Liver (tissue), 10 donors: ENCODE measurements at places on chromosomes 7 and 10.

GRCh38 chr10:21532694-21533466 is 1.2 kb upstream of the MLLT10 start:
- peaks cover 6% of the 10 kb centered on the region for H3K36me3 ChIP-seq
- peak overlapping the region; percentile 99 for H3K27ac ChIP-seq
- H3K4me3 ChIP-seq, result peak overlapping the region; percentile 83
- no peak for DNase-seq

- H3K36me3 ChIP-seq, result no peaks in the 10 kb centered on the region
- no peak overlapping the region for H3K27ac ChIP-seq
- H3K27me3 ChIP-seq, result no peaks in the 10 kb centered on the region
- H3K4me3 ChIP-seq, result no peak overlapping the region
- no peaks in the 10 kb centered on the region for H3K4me1 ChIP-seq
Measured at GRCh38 chr10:23358357-23358756, 13.8 kb upstream of the C10orf67 start.

GRCh38 chr7:116229366-116229765 is 19.0 kb downstream of the TES start:
- H3K36me3 ChIP-seq, result no peaks in the 10 kb centered on the region
- no peak overlapping the region for H3K4me3 ChIP-seq
- no peak overlapping the region for H3K27ac ChIP-seq
- no peaks in the 10 kb centered on the region for H3K27me3 ChIP-seq

DNA sequence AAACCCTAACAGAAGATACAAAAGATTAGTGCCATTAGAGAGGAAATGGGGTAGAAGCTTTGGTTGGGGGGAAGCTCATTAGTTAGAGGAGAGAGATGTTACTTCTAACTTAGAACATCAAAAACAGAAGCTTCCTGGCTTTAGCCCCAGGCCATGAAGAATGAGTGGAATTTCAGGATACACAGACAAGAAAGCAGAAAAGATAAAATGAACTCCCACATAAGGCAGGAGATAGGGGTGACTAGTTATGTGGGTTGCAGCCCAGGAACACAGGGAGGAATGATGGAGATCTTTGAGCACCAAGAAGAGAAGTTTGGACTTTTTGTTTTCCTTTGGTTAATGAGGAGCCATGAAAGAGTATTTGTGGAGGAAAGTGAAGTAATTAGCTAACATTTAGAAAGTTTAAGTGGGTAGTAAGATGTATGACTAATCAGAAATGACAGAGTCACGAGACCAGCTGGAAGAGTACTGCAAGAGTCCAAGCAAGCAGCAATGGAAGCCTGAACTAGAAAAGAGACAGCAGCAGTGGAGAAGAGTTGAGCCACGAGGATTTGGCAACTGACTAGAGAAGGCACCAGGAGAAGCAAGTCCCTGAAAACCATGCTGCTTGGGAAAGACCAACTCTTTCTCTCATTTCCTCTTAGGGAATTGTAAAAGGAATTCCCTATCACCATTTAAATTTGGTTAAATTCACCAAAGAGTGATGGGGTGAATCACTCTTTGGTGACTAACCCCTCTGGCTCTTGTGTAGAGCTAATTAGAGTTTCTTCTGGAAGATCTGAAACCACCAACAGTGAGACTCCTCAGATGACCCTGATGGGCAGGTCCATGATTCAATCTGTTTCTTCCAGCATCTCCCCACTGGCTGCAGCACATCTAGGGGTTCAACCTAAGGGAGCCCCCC is 131.9 kb downstream of the KCNMA1 start:
- H3K4me1 ChIP-seq, result no peaks in the 10 kb centered on the region
- no peak for DNase-seq
- no peak overlapping the region for H3K4me3 ChIP-seq
- no peak overlapping the region for H3K27ac ChIP-seq

DNA sequence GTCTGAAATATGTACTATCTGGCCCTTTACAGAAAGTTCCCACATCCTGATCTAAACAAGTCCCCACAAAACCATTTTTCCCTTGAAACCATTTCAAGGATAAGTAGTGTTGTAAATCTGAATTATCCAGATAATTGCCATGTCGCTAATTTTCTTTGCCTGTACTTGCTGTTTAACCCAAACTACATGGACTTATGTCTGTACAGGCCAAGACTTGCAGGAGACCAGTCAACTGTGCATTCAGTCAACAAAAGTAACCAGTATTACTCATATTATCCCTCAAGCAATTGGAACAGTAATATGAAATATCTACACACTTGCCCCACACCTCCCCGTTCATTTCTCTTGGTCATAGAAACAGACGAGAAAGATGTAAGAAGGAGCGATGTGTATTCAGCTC is 347.8 kb upstream of the NFE2L3 start:
- no peaks in the 10 kb centered on the region for H3K4me1 ChIP-seq
- H3K27me3 ChIP-seq, result no peaks in the 10 kb centered on the region
- no peaks in the 10 kb centered on the region for H3K36me3 ChIP-seq
- H3K27ac ChIP-seq, result no peak overlapping the region

DNA sequence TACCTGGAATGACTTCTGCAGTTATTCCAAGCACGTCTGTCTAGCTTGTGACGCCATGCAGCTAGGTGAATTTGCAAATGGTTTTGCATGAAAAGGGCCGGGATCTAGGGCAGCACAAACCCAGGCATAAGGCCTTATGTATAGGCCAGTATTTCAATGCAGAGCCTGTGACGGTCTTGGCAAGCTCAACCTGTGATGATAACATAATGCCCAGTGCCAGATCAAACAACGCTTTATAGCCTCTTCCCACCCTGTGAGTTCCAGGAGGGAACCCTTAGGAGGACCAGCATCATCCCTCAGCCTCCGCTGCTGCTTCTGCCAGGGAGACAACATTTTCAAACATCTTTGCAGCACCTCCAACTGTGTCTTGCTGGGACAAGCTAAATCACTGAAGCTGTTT is 390.7 kb downstream of the INHBA start:
- H3K36me3 ChIP-seq, result no peaks in the 10 kb centered on the region
- H3K4me1 ChIP-seq, result peaks cover 17% of the 10 kb centered on the region
- no peak overlapping the region for H3K4me3 ChIP-seq

- peaks cover 4% of the 10 kb centered on the region for H3K27me3 ChIP-seq
- no peak overlapping the region for H3K4me3 ChIP-seq
- no peaks in the 10 kb centered on the region for H3K36me3 ChIP-seq
- no peak overlapping the region for H3K27ac ChIP-seq
Measured at GRCh38 chr10:8238986-8239385, 184.5 kb downstream of the GATA3 start.

- H3K27ac ChIP-seq, result no peak overlapping the region
- DNase-seq, result no peak
- H3K4me3 ChIP-seq, result no peak overlapping the region
- H3K36me3 ChIP-seq, result peaks cover 8% of the 10 kb centered on the region
- no peaks in the 10 kb centered on the region for H3K27me3 ChIP-seq
Measured at GRCh38 chr10:359093-359492, 223.8 kb downstream of the ZMYND11 start.

DNA sequence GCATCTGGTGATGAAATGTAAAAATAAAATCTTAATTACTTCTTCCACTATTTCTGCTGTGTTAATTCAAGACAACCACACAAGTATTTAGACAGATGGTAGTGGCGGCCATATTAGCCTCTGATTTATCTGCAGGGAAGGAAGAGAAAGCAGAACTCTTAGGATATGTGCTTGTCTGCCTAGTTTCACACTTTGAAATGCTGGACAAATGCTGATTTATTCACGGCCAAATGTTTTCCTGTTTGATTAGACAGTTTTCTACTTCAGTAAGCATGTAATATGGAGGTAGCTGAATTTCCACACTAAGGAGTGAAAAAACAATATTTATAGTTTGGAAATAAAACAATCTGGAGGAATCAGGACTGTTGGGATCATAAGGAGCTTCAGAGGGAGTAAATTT is 158.1 kb downstream of the AGMO start:
- H3K27ac ChIP-seq, result no peak overlapping the region
- DNase-seq, result no peak
- H3K27me3 ChIP-seq, result no peaks in the 10 kb centered on the region
- no peak overlapping the region for H3K4me3 ChIP-seq
- H3K4me1 ChIP-seq, result peaks cover 3% of the 10 kb centered on the region

DNA sequence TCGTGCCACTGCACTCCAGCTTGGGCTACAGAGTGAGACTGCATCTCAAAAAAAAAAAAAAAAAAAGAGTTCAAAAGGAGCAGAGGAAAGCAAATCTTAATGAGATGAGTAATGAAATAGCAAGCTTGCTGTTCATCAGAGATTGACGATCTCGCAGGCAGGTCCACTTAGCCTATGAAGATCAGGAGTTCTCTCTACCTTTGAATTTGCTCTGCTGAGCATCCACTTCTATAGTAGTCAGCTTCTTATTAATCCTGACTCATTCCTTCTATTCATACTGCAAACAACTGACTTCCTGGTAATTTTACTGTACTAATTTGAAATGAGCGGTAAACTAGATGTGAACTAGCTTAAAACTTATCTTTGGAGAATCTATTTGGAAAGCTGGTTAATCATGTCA is 1014.6 kb downstream of the GATA3 start:
- H3K4me3 ChIP-seq, result no peak overlapping the region
- peaks cover 4% of the 10 kb centered on the region for H3K27me3 ChIP-seq
- no peaks in the 10 kb centered on the region for H3K4me1 ChIP-seq
- H3K27ac ChIP-seq, result no peak overlapping the region
- no peaks in the 10 kb centered on the region for H3K36me3 ChIP-seq

DNA sequence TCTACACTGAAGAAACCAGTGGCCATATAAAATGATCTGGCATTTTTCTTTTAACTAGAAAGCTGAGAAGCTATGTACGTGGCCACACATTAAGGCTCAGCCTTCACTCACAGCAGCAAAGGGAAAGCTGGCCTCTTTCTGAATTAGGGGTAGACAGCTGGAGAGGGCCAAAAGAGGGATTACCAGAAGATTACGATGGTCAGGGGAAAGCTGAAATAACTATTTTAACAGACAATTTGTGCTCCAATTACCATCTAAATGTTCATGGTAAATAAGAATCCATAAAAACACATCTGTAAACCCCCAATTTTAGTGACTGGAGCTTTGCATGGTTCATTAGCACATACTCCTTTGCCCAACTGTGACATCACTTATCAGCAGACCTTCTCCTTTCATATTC is 314.3 kb downstream of the HPSE2 start:
- no peaks in the 10 kb centered on the region for H3K27me3 ChIP-seq
- no peak overlapping the region for H3K4me3 ChIP-seq
- no peaks in the 10 kb centered on the region for H3K36me3 ChIP-seq
- no peak for DNase-seq

DNA sequence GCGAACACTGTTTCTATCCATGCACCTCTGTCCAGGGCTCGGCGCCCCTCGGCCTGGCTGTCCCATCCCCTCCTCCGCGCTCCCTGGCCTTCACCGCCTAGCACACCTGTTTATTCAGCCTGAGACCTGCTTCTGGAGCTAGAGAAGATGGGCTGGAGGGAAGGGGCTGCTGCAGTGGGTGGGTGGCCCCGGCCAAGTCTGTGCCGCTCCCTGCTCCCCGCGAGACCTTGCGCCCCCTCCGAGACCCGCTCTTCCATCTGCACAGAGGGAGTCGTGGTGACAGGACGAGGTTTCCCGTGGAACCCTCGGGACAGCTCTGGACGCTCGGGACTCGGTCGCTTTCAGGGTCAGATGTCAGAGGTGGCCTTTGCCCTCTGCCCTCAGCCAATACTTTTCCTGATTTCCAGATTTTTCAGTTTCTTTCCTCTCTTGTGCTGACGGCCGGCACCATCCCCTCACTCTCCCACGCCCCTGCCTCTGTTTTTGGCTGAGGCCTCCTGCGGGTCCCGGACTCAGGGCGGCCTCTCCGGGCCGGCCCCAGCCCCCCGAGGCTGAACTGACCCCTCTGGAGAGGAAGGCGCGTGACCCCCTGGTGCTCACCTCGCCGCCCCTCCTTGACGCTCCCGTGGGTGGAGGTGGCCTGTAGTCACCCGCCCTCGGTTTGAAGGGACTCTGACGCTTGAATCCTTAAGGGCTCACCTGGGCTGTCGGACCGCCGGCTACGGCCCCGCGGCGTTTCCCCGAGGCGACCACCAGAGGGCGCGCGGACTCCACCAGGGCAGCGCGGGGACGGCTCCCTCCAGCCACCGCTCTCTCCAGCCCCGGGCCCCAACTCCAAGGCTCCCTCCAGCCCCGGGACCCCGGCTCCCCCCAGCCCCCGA is 15.6 kb downstream of the SHH start:
- H3K4me1 ChIP-seq, result peaks cover 19% of the 10 kb centered on the region
- H3K27ac ChIP-seq, result no peak overlapping the region
- no peaks in the 10 kb centered on the region for H3K36me3 ChIP-seq
- peak; percentile 81 for DNase-seq
- H3K4me3 ChIP-seq, result peak overlapping the region; percentile 50
- H3K27me3 ChIP-seq, result no peaks in the 10 kb centered on the region

- peak; percentile 24 for DNase-seq
- no peaks in the 10 kb centered on the region for H3K27me3 ChIP-seq
- H3K36me3 ChIP-seq, result no peaks in the 10 kb centered on the region
- no peaks in the 10 kb centered on the region for H3K4me1 ChIP-seq
Measured at GRCh38 chr10:71082960-71083715, 129.2 kb upstream of the UNC5B start.

GRCh38 chr10:29895456-29895855 is 163.9 kb downstream of the JCAD start:
- H3K4me3 ChIP-seq, result no peak overlapping the region
- H3K4me1 ChIP-seq, result peaks cover 1% of the 10 kb centered on the region
- H3K27me3 ChIP-seq, result no peaks in the 10 kb centered on the region
- DNase-seq, result no peak
- H3K36me3 ChIP-seq, result no peaks in the 10 kb centered on the region
